ENCODE measurements at places on chromosomes 6 and 20.

DNA sequence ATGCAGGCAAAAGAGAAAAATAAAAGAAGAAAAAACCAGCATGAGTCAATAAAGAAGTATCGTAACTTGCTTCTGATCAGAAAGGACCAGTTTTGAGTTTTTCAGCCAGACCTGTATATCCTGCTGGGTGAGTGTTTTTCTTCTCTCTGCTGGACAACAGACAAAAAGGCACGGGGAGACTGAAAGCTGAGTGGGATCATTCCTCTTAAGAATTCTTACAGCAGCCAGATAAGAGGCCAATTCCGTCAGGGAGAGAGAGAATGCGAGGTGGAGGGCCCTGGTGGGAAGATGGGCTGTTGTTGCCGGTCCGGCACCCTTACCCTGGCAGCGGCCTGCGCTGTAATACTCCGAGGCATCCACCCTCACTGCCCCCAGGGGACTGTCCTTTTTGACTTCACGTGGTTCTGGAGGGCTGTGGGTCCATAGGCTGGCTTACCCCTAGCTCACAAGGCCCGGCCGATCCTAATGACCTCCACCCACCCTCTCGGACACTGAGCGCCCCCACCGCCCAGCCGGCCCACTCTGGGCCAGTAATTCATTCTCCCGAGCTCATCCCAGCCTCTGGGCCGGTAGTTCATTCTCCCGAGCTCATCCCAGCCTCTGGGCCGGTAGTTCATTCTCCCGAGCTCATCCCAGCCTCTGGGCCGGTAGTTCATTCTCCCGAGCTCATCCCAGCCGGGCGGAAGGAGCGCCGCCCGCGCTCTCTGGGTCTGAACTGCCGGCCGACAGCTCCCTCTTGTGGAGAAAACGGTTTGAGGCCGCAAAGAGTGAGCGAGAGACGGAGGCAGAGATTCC lies 118.3 kb upstream of the SIRPA start:
- peak; percentile 89 for DNase-seq

DNA sequence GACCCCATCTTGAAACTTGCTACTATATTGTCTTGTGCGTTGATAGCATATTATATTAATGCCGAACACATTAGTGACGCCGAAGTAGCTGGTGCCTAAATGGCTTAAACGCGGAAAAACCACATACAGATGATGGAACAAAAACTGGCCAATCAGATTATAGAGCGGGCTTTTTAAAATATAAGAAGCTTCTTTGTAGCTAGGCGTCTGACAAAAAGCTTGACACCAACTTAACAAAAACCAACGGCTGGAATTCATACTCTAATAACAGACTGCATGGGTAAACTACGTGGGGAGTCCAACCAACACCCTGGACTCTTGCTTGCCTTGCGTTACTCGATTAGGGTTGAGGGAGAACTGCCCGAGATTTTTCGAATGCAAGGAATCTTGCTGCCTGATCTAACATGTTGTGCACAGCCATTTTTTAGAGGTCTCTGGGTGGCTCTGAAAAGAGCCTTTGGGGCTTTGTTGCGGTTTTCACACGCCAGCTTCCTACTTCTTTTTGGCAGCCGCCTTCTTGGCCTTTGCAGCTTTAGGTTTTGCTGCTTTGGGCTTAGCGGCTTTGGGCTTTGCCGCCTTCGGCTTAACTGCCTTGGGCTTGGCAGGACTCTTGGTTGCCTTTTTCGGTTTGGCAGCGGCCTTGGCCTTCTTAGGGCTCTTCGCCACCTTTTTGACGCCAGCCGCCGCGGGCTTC lies 45.7 kb downstream of the OR2B2 start:
- DNase-seq, result peak; percentile 72

- DNase-seq, result no peak
Observed at GRCh38 chr6:16136621-16137450, 8.0 kb downstream of the MYLIP start.

DNA sequence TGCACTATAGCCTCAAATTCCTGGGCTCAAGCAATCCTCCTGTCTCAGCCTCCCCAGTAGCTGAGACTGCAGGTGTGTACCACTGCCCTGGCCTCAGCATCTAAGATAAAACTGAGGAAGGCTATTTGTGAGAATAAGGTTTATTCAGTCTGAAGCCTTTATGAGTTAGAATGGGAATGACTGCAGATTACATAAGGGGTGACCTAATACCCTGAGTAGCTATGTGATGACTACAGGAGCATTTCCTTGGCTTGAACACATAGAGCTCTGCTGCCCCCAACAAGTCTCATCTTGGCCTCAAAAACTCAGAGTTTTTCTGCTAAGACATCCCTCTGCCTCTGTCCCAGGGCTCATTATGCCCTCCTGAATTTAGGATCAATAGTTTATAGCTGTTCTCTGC lies 7.6 kb downstream of the GSS start:
- no peak for DNase-seq

GRCh38 chr6:25359891-25360290 lies 80.7 kb downstream of the CARMIL1 start:
- DNase-seq, result no peak

- DNase-seq, result no peak
Observed at GRCh38 chr6:113697632-113698410, 159.3 kb upstream of the MARCKS start.

- DNase-seq, result no peak
Observed at GRCh38 chr20:15139522-15139921, 802.1 kb upstream of the FLRT3 start.

DNA sequence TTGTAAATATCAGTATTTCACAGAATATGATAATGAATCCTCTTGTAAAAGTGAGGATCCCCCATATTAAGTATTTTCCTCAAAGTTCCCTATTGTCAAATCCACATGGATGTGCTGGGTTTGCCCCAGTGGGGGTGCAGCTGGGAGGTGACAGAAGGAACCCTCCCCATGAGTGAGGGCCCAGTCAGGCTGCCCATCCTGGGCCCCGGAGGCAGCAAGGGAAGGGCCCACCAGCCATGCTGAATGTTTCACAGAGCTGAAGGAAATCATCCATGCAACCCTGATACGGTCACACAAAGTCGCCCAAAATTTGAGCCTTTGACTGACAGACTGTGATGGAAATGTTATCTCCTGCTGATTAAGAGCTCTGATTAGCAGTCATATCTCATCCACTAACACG lies 39.7 kb downstream of the FRMD1 start:
- no peak for DNase-seq

DNA sequence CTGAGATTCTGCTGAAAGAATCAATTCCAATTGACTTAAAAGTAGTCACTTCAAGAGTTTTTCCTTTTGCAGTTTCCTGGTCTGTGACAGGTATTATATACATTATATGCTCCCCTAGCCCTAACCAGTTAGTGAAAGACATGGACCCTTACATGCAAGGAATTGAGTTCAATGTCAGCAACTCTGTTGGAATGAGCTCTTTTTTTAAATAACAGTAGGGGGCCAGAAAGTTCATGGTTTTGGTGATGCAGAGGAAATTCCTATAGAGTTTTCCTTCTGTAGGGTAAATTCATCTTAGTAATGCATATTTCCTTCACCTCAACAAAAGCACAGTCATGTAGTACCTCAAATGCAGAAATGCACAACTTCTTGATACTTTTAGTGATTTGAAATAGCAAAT lies 172.2 kb downstream of the KIF6 start:
- no peak for DNase-seq

- DNase-seq, result no peak
Observed at GRCh38 chr6:87763901-87764300, 61.9 kb upstream of the AKIRIN2 start.

GRCh38 chr6:151905854-151906253 lies 98.4 kb downstream of the ESR1 start:
- DNase-seq, result no peak

DNA sequence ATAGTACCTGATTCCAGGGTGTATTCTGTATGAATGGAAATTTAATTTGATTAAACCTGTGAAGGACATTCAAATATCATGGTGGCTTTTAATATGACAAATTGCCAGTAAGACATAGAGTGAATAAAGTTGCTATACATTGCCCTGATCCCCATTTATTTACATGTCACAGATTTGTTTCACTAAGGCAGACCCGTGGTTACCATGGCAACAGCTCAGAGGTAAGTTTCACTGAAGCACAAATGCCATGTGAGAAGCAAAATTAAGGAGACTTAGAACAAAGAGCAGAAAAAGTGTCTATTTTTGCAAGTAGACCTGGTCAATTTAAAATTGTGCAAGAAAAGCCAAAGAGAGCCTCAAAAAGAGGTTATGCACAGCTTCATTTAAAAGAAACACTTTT lies 63.7 kb downstream of the PXDC1 start:
- no peak for DNase-seq
